ENCODE measurements at places on chromosomes 11 and 22.

DNA sequence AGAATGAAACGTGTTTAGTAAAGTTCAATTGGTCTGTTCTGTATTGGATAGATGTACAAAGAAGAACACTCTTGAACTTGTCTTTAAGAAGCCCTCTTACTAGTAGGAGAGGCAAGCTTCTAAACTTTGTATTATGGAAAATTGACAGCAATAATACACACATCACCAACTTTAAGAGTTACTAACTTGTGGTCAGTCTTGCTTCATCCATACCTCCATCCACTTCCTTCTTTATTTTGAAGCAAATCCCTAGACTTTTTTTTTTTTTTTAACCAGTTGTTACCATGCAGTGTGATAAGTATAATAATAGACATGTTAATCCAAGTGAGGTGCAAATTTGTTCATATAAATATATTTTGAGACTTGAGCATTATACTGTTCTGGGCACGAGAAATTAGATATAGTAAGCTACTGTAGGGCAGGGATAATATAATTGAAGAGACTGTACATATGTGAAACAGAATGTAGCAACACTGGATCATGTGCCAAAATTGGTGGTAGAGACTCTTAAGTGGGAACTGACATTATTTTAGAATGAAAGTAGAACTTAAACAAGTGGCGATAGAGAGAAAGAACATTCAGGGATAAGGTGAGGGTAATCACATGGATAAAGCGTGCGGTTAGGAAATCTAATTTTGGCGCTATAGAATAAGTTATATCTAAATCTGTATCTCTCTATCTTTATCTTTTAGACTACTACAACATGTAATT is 6.5 kb downstream of the FAR1 start:
- no peak for DNase-seq

DNA sequence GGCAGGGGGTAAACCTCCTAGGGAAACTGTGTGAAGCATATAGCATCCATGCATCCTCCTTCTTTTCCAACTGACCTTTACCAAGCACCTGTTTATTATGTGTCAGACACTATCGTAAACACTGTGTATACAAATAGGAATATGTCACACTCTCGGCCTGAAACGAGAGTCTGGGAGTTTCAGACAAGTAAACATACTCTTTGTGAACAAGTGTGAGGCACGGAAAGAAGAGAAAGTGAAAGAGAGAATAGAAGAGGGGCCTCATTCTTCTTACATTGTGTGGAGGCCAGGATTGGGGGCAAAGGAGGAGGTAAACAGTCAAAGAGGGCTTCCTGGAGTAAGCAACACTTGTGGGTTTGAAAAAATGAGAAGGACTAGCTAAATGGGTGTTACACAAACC is 16.4 kb downstream of the CSNK2A3 start:
- DNase-seq, result no peak

DNA sequence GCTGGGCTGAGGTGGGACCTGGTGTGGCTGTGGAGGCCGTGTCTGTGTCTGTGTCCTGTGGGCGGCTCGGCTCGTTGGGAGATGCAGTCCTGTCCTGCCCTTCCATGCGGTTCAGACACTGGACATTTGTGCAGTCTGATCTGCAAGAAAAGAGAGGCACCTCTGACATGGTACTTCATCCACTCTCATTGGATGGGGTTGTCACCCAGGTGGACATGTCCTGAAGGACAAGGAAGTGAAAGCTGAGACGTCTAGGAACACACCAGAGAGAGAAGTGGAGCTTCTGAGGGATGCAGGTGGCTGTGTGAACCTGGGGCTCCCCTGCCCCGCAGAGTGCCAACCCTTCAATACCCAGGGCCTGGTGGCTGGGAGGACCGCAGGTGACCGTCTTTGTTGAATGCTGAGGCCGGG is 18.4 kb downstream of the TBX1 start:
- no peak for DNase-seq

GRCh38 chr11:100484948-100485347 is 202.1 kb upstream of the ARHGAP42 start:
- no peak for DNase-seq
